Stimulated activated CD8-positive, alpha-beta memory T cell treated with anti-CD3 and anti-CD28 coated beads, Interleukin-7, amount 100 ng/mL, for 48 hours (primary cell): ENCODE measurements at places on chromosomes 16 and 17.

DNA sequence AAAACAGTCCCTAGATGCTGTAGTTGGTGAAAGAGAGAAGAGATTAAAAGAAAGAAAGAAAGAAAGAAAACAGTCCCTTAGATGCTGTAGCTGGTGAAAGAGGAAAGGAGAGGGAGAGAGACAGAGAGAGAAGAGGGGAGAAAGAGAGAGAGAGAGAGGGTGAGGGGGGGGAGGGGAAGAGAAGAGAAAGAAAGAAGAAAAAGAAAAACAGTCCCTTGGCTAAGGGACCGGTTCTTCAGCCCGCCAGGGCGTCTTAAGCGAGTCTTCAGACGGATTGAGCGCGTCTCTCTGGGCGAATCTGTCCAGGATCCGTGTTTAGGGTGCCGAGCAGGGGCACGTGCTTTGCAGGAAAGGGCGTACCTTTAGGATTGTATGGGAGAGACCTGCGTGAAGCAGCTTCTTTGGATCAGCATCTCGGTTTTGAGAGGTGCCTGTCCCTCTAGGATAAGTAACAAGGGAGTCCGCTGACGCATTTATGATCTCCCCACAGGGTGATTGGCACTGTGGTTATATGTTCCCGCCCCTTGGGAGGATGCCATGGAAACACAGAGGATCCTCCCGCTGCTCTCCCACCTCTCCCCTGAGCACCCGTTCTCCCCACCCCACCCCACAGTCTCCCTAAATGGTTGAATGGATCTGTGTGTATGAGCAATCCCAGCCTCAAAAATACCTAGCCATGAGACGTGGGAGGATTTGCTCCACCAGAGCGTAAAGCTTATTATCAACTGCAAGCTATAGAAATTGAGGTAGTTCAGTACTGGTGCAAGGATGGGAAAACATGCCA lies 16.7 kb downstream of the GNGT2 start:
- no peak for DNase-seq

DNA sequence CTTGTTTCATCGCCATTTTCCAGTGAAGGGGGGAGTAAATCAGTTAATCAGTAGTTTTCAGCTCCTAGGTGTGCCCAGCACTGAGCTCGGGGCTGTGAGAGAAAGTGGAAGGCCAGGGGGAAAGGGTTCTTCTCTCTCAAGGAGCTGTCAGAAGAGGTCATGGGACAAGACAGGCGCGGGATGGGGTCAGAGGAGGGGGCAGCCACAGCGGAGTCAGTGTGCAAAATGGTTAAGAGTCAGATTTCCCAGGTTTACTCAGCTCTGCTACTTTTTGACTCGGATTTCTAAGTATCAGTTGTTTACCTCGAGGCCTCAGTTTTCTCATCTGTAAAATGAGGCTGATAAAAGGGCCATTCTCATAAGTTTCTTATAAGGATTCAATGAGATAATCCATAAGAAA lies 4.3 kb upstream of the XYLT1 start:
- DNase-seq = no peak

- no peak for DNase-seq
Observed at GRCh38 chr16:66443269-66443652, 16.2 kb downstream of the BEAN1 start.

DNA sequence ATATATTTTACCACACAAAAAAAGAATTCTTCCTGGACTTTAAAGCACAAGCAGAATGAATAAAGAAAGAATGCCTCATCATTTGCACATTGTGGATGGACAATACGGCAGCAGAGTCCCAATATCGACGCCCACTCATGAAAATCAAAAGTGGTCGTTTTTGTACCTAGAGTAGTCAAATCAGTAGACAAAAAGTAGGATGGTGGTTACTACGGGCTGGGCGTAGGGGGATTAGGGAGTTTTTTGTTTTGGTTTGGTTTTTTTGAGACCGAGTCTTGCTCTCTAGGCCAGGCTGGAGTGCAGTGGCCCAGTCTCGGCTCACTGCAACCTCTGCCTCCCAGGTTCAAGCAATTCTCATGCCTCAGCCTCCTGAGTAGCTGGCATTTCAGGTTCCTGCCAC lies 8.6 kb upstream of the CENPV start:
- DNase-seq = no peak

DNA sequence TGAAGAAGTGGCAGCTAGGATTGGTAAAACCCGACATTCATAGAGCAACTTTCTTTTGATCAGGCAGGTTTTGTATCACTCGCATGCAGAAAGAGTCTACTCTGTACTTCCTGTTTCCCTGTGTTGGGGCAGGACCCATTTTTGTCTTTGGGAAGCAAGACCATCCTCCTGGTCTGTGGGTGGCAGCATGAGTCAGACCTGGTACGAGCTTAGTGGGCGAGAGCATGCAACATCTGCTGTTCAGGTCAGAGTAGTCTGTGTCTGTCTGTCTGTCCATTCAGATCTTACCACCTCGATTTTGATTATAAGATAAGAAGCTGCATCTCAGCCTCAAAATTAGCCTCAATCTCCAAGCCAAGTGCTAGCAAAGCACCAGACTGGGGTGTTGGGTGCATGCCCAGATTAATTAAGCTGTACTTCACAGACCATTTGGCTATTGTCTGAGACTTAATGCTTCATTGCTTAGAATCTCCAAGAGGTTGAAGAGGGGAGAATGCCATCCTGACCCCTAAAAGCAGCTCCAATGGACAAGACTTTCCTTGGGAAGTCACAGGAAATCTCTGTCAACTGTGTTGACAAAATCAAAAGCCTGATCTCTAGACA lies 110.9 kb downstream of the XYLT1 start:
- peak; percentile 61 for DNase-seq

DNA sequence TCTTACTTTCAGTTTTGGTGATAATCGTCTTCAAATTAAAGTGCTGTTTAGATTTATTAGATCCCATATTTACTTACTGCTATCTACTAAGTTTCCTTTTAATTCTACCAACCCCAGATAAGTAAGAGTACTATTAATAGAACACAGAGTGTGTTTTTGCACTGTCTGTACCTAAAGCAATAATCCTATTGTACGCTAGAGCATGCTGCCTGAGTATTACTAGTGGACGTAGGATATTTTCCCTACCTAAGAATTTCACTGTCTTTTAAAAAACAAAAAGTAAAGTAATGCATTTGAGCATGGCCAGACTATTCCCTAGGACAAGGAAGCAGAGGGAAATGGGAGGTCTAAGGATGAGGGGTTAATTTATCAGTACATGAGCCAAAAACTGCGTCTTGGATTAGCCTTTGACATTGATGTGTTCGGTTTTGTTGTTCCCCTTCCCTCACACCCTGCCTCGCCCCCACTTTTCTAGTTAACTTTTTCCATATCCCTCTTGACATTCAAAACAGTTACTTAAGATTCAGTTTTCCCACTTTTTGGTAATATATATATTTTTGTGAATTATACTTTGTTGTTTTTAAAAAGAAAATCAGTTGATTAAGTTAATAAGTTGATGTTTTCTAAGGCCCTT lies 56.8 kb downstream of the HLF start:
- no peak for DNase-seq

GRCh38 chr16:23469814-23470213 lies 16.8 kb upstream of the COG7 start:
- no peak for DNase-seq

DNA sequence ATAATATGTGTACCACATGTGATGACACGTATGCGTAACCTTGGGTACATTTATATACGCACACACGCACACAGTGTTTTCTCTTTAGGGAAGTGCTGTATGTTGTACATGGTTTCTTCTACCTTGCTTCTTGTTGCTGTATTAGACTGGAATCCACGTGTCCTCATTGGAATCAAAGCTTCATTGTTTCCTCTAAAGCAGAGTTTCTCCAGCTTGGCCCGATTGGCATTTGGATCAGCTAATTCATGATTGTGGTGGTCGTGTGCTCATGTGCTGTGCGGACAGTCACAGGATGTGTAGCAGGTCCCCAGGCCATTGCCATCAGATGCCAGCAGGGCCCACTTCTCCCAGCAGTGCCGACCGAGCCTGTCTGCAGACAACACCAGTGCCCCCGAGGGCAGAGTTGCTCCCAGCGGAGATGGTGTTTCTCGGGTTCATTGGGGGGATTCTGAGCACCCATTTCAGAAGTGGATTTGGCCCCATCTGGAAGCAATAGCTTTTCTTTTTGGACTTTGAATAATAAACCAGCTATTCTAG lies 148.4 kb downstream of the RPTOR start:
- no peak for DNase-seq

DNA sequence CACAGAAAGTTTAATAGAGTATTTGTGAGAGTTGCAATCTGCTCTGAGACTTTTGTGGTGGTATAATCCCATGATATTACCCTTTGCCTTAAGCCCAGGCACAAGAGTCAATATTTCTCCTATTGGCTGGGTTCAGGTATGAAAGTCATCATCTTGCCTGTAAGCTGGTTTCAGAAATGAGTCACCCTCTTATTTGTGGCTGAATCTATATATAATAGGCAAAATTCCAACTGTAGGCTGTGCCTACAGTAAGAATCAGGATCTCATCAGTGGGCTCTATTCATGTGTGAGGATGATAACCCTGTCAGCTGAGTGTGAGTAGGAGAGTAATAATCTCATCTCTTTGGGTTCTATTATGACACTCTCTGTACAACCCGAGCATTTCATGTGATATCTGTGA lies 2103.1 kb downstream of the TP53TG3F start:
- DNase-seq = no peak

DNA sequence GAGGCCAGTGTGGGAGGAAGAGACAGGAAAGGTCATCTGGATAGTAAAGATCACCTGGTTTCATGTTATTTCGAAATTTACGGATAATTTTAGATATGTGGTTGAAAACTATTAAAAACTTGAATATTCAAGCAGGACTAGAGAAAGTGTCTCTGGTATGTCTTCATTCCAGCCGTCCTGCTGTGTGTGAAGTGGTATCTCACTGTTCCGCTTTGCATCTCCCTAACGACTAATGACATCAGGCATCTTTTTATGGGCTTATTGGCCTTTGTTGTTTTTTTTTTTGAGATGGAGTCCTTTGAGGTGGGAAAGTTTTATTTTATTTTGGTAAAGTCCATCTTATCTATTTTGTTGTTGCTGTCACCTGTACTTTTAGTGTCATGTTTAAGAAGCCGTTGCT lies 214.4 kb upstream of the CHMP6 start:
- no peak for DNase-seq

DNA sequence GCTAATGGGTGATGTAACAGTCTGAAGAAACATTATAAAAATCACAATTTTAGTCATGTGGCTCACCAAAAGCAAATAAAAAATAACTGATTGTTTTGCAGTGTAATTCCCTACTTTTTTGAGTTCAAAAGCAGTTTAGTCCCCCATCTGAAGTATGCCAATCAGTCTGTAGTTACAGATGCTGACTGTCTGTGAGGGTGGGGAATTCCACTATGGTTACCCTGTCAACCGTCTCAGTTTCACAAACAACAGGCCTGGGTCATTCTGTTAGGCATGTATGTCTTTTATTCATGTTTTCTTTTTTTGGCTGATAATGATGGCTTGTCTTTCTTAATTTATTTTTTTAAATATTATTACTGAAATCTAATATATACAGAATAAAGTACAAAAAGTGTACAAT lies 69.3 kb downstream of the STXBP4 start:
- no peak for DNase-seq

GRCh38 chr16:29775742-29776408 lies 2.2 kb upstream of the ZG16 start:
- no peak for DNase-seq

DNA sequence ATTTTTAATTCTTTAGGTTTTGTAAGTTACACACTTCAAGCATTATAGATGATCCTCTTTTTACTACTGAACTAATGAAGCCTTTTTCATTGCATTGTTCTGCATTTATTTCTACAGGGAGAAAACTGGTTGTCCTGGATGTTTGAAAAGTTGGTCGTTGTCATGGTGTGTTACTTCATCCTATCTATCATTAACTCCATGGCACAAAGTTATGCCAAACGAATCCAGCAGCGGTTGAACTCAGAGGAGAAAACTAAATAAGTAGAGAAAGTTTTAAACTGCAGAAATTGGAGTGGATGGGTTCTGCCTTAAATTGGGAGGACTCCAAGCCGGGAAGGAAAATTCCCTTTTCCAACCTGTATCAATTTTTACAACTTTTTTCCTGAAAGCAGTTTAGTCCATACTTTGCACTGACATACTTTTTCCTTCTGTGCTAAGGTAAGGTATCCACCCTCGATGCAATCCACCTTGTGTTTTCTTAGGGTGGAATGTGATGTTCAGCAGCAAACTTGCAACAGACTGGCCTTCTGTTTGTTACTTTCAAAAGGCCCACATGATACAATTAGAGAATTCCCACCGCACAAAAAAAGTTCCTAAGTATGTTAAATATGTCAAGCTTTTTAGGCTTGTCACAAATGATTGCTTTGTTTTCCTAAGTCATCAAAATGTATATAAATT lies 53.0 kb downstream of the TUBD1 start:
- DNase-seq = no peak
